ENCODE measurements at places on chromosomes 2 and 18.

GRCh38 chr18:69308619-69309018 lies 92.1 kb upstream of the DOK6 start:
- no peak overlapping the region for H3K27ac ChIP-seq
- H3K36me3 ChIP-seq, result no peaks in the 10 kb centered on the region
- H3K4me1 ChIP-seq, result no peaks in the 10 kb centered on the region

DNA sequence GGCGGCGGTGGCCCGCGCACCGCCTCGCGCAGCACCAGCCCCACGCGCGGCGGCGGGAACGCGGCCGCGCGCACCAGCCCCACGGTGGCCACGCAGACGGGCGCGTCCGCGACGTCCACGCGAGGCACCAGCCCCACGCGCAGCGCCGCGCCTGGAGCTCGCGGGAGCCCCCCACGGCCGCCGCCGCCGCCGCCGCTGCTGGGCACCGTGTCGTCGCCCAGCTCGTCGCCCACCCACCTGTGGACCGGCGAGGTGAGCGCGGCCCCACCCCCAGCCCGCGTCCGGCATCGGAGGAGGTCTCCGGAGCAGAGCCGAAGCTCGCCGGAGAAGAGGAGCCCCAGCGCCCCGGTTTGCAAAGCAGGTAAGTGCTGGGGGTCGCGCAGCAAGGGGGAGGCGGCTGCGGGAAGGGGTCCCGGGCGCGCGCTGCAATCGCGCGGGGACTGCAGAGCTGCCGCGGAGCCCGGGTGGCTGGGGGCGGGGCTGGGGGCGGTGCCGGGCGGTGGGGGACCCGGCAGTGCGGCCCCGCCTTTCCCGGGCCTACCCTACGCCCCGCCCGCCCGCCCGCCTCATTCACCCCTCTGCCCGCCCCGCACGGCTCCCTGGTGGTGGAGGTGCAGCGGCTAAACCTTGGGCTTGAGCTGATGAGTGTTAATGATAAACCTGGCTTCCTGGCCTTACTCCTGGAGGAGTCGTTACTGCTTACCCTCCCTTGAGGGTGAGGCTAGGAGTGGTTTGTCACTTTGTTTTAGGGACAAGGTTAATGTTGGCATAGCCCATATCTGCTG lies 851 bp downstream of the FAM117B start:
- H3K4me1 ChIP-seq, result peaks cover 19% of the 10 kb centered on the region
- H3K36me3 ChIP-seq, result peaks cover 14% of the 10 kb centered on the region
- no peaks in the 10 kb centered on the region for H3K27me3 ChIP-seq
- H3K4me3 ChIP-seq, result peak overlapping the region; percentile 93
- H3K27ac ChIP-seq, result peak overlapping the region; percentile 96

GRCh38 chr2:119494163-119494790 lies 30.0 kb downstream of the SCTR start:
- H3K4me1 ChIP-seq, result no peaks in the 10 kb centered on the region
- no peaks in the 10 kb centered on the region for H3K36me3 ChIP-seq
- no peak for DNase-seq
- H3K27me3 ChIP-seq, result peaks cover 30% of the 10 kb centered on the region

GRCh38 chr2:150482667-150483400 lies 4.6 kb downstream of the RND3 start:
- no peak overlapping the region for H3K27ac ChIP-seq
- H3K4me1 ChIP-seq, result peaks cover 13% of the 10 kb centered on the region
- no peaks in the 10 kb centered on the region for H3K36me3 ChIP-seq
- no peak overlapping the region for H3K4me3 ChIP-seq

DNA sequence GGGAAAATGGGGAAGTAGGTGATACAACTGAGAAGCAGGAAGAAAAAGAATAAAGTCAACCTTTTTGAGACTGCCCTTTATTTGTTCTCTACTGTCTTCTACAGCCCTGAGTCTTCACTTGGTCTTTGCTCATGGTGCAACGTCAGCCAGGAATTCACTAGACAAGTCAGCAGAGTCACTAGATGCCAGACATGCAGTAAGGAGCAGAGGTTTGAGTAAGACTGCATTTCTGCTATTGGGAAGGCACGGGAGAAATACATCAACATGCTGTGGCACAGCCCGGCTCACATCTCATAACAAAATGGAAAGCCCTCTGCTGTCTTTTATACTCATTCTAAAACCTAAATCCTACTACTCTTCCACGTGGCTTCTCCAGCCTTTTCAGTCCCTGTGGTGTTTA lies 67.1 kb downstream of the PRELID3A start:
- no peak overlapping the region for H3K27ac ChIP-seq
- DNase-seq, result no peak
- no peaks in the 10 kb centered on the region for H3K27me3 ChIP-seq
- H3K4me1 ChIP-seq, result peaks cover 4% of the 10 kb centered on the region
- H3K4me3 ChIP-seq, result no peak overlapping the region
- H3K36me3 ChIP-seq, result no peaks in the 10 kb centered on the region

DNA sequence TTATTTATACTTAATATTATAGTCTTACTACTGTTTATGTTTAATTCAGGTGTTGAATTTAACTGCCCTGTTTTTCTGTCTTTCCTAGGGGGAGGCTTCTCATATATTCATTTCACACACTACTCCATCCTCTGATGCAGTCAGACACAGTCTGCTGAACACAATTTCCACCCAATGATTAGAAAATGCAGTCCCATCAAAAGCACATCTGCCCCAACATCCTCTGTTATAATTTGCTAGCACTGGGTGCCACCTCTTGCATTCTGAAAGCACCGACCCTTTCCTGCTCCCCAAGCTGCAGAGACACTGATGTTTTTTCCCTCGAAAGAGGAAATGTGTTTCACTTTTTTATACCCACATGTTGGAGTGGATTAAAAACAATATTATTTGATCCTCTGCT lies 474.7 kb downstream of the PID1 start:
- no peak overlapping the region for H3K4me3 ChIP-seq
- H3K4me1 ChIP-seq, result no peaks in the 10 kb centered on the region
- no peaks in the 10 kb centered on the region for H3K27me3 ChIP-seq

- H3K4me1 ChIP-seq, result no peaks in the 10 kb centered on the region
- peaks cover 5% of the 10 kb centered on the region for H3K27me3 ChIP-seq
- H3K36me3 ChIP-seq, result no peaks in the 10 kb centered on the region
- H3K27ac ChIP-seq, result no peak overlapping the region
Observed at GRCh38 chr2:48855142-48855541, 99.6 kb upstream of the LHCGR start.

DNA sequence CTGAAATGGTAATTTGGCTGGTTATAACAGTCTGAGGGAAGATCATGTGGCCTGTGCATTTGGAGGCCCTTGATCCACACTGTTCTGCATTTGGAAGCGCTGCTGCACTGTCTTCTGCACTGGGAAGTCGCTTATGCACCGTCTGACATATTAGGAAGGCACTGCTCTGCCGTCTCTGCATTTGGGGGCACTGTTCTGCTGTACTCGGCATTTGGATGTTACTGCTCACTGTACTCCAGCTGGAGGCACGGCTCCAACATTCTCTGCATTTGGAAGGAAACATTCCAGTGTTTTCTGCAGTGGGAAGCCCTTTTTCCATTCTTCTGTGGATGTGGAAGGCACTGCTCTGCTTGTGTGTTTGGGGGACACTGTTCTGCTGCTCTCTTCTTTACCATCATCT lies 9.6 kb upstream of the PROM2 start:
- H3K27ac ChIP-seq, result no peak overlapping the region
- H3K27me3 ChIP-seq, result peaks cover 46% of the 10 kb centered on the region

DNA sequence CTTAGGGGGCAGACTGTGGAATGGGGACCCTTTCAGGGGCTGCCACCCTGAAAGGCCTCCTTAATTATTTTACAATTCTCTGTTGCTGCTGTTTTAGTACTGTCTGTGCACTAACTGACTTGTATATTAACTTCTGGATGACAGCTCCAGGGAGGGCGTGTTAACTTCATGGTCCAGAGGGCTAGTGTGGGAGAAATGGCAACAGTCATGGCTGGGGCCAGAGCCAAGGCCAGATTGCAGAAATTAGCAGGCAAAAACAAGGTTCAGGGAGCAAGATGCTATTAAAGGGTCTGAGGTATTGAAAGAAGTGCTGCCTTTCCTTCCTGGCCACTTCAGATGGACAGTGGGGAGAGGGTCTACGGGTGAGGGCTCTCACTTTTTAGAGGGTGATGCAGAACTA lies 9.1 kb downstream of the WIPF1 start:
- DNase-seq, result no peak
- H3K27ac ChIP-seq, result peak overlapping the region; percentile 100
- peaks cover 75% of the 10 kb centered on the region for H3K4me1 ChIP-seq
- H3K27me3 ChIP-seq, result no peaks in the 10 kb centered on the region

DNA sequence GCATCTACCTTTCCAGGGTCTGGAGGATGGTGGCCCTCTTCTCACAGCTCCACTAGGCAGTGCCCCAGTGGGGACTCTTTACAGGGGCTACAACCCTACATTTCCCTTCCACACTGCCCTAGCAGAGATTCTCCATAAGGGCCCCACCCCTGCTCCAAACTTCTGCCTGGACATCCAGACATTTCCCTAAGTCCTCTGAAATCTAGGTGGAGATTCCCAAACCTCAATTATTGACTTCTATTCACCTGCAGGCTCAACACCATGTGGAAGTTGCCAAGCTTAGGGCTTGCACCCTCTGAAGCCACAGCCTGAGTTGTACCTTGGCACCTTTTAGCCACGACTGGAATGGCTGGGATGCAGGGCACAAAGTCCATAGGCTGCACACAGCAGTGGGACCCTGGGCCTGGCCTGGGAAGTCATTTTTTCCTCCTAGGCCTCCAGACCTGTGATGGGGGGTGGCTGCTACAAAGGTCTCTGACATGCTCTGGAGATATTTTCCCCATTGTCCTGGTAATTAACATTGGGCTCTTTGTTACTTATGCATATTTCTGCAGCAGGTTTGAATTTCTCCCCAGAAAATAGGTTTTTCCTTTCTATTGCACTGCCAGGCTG lies 53.7 kb upstream of the ST3GAL5 start:
- no peak overlapping the region for H3K27ac ChIP-seq
- H3K27me3 ChIP-seq, result no peaks in the 10 kb centered on the region
- H3K4me3 ChIP-seq, result no peak overlapping the region
- H3K36me3 ChIP-seq, result no peaks in the 10 kb centered on the region

DNA sequence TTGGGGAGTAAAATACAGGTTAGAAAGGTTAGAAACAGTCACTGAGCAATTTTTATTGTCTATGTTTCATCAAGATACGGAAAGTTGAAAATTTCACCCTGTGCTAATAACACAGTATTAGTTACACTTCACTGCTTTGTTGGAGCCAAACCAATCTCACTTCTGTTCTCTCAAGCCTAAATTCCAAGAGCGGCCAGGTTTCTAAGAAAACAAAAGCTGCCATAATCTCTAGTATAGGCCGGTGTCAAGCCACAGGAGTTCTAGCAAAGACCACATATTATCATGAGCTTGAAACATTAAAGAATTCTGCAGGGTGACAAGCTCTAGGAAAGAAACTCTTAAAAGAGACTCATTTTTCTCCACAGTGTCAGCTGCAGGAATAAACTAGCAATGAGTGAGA lies 128.7 kb downstream of the TXNL1 start:
- no peak for DNase-seq
- H3K27me3 ChIP-seq, result peaks cover 14% of the 10 kb centered on the region
- no peak overlapping the region for H3K4me3 ChIP-seq
- no peak overlapping the region for H3K27ac ChIP-seq
- no peaks in the 10 kb centered on the region for H3K36me3 ChIP-seq

- no peaks in the 10 kb centered on the region for H3K27me3 ChIP-seq
- peaks cover 27% of the 10 kb centered on the region for H3K4me1 ChIP-seq
- DNase-seq, result peak; percentile 66
- peaks cover 42% of the 10 kb centered on the region for H3K36me3 ChIP-seq
- peak overlapping the region; percentile 95 for H3K4me3 ChIP-seq
- H3K27ac ChIP-seq, result peak overlapping the region; percentile 92
Observed at GRCh38 chr2:74530239-74531187, 780 bp downstream of the HTRA2 start.

GRCh38 chr18:58364876-58365528 lies 263.9 kb downstream of the ALPK2 start:
- H3K27ac ChIP-seq, result no peak overlapping the region
- no peaks in the 10 kb centered on the region for H3K36me3 ChIP-seq
- no peak overlapping the region for H3K4me3 ChIP-seq
- peaks cover 7% of the 10 kb centered on the region for H3K4me1 ChIP-seq
- H3K27me3 ChIP-seq, result peaks cover 32% of the 10 kb centered on the region
- DNase-seq, result no peak

DNA sequence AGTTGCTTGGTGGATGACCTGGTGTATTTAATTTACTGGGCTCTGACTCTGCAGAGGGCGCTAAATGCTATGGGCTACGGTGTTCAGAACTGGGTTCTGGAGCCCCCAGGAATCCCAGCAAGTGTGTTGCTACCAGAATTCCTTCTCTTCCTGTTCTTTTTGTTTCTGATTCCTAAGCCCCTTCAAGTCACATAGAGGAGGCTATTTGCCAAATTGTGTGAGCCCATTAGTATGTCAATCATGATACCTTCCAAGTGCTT lies 358.2 kb upstream of the SPRED2 start:
- no peak overlapping the region for H3K4me3 ChIP-seq
- no peak overlapping the region for H3K27ac ChIP-seq
- no peaks in the 10 kb centered on the region for H3K4me1 ChIP-seq
- H3K27me3 ChIP-seq, result peaks cover 6% of the 10 kb centered on the region
- no peaks in the 10 kb centered on the region for H3K36me3 ChIP-seq

DNA sequence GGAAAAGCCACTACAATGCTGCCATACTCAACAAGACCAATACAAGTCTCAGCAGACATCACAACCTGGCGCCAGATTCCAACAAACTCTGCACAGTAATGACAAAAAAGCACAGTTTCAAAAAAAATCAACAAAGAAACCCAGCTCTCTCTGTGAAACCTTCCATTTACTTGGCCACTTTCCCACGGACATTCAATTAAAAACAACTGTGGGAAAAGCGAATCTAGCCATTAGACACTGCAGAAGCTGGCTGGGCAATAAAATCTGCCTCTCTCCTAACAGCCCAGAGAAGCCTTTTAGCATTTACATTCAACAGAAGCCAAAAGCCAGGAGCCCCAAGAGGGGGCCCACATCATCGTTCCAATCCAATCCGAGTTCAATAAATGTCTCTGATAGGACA lies 128.9 kb downstream of the HDAC4 start:
- peaks cover 65% of the 10 kb centered on the region for H3K4me1 ChIP-seq
- peaks cover 14% of the 10 kb centered on the region for H3K36me3 ChIP-seq
- H3K27ac ChIP-seq, result no peak overlapping the region
- H3K4me3 ChIP-seq, result no peak overlapping the region
